ENCODE measurements at places on chromosomes 1 and 21.
A peak's percentile ranks its signal among the peaks of the same experiment; 100 is the strongest.

DNA sequence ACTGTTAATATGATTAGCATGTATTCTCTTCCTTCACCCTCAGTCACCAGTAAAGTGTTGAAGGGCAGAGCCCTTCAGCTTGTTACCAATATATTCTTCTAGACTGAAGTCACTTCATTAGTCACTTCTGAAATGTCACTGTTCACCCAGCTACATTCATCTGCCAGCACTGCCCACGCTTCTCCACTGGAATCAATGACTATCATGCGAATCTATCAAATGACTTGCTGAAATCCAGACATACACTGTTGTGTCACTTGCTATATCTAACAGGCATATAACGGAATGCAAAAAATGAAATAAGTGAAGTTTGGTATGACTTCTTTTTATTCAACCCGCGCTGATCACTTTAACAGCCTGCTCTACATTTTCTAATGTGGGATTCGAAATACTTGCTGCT, 16.1 kb downstream of the FH start:
- no peak for DNase-seq

DNA sequence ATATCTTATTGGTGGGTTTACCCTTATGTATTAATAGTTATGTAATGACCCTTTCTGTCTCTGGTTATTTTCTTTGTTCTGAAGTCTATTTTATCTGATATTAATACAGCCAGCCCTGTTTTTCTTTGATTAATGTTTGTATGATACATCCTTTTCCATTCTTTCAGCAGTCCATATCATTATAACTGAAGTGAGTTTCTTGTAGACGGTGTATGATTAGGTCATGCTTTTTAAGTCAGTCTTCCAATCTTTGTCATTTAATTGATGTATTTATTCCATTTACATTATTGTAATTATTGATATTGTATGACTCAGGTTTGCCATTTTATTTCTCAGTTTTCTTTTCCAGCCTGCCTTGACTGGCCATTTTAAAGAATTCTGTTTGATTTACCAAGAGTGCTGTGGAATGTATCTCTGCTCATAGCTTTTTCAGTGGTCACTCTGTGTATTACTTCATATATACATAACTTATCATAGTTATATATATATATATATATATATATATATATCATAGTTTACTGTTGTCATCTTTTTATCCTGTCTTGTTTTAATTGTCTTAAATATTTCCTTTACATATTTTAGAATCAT, 10.5 kb downstream of the RAB4A start:
- DNase-seq = no peak

- DNase-seq = no peak
Observed at GRCh38 chr1:53501065-53502005, 42.1 kb downstream of the DMRTB1 start.

DNA sequence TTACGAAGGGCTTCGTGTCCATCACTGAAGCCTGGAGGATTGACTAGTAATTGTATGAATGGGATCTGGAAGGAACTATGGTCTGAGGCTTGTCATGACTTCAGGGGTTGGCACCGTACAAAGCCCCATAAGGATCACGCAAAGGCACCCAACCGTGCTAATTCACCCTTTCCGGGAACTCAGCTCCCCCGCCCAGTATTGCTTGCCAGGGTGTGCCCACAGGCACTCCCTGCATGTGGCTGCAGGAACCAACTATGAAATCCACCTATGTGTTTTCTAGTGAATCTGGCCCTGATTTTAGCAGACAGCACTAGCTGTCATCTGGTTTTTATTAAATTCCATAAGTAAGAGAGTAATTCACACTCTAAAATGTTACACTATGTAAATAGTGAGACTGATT, 139.2 kb downstream of the TM2D1 start:
- no peak for DNase-seq

- no peak for DNase-seq
Observed at GRCh38 chr21:41932576-41933312, 21.1 kb downstream of the C2CD2 start.

DNA sequence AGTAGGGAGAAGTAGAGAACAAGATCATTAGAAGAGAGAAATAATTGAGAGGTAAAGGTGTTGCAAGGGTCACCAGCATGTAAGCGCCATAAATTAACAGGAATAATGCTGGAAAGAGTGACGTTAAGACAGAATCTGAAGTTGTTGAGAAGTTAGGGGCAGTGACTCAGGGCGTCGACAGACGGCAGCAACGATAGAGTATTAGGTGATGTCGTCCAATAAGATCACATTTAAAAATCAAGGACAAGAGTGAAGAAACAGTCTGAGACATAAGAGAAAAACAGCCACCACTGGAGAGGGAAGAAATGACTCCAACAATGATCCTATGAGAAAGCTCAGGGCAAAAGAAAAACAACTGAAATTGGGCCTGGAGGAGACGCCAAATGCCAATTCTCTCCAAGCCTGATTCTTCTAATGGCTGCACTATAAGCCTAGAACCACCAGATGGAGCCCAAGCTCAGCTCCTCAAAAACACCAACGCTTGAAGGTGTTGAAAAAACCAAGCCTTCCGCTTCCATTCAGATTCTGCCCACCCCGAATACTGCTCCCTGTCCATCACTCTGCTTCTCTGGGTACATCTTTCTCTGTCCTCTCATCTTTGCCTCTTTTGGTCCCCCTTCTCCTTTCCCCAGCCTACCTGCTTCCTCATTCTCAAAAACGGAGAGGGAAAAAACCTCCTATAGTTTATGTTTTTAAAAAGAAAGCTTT, 70.0 kb downstream of the LUZP1 start:
- peak; percentile 29 for DNase-seq

- DNase-seq = peak; percentile 53
Observed at GRCh38 chr1:2529784-2530512, at the start of gene HES5. Gene HES5, minus strand, starts transcription at chr1:2530263. Its CDS starts 99 bp downstream, at chr1:2530164.

DNA sequence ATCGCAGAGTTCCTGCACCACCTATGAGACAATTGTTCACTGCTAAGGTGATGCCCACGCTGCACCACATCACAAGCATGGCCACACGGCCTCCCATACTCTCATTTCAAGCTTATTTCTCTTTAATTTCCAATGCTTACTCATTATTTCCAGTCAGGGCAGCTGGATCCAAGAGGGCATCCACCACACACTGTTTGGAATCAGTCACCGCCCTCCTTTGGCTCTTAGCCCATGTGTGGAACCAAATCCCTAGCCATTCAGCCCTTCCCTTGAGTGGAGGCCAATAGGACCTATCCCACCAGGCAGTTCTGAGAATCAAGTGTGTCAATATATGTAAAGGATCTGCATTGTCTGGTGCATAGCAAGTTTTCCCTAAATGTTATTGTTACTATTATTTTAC, 26.3 kb upstream of the PALMD start:
- DNase-seq = no peak

DNA sequence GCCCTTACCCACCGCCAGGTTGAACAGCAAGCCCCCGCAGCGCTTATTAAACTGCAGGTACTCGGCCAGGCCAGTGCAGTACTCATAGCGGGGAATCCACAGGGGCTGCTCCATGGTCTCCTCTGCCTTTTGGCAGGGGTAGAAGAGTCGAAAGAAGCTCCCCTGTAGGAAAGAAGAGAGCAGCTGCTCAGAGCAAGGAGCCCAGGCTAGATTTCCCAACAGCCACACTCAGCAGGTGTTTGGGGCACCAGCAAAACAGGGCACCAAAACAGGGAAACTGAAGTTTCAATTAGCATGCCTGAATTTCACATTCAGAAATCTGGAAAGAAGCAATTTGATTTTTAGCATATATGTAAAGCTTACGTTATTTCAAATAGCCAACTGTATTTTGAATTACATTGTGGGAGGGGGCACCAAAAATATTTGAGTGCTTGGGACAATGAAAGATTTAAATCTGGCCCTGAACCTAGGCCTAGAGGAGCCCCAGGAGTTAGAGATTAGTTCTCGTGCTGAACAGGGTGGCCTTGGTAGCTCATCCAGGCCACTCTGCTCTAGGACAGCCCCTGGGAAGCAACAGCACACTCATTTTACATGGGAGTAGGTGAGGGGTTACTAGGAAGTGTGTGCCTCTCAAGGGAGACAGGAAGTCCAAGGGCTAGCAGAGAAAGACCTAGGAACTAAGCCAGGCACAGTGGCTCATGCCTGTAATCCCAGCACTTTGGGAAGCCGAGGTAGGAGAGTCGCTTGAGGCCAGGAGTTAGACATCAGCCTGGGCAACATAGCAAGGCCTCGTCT, 8.2 kb downstream of the PAFAH2 start:
- no peak for DNase-seq

GRCh38 chr1:186628910-186629309, 51.3 kb downstream of the PTGS2 start:
- no peak for DNase-seq

- DNase-seq = no peak
Observed at GRCh38 chr1:94998748-94999147, 71.8 kb upstream of the CNN3 start.

GRCh38 chr1:220007438-220007837, 38.9 kb downstream of the EPRS1 start:
- no peak for DNase-seq

- no peak for DNase-seq
Observed at GRCh38 chr1:210598135-210598652, 269.5 kb downstream of the HHAT start.

All from right kidney (tissue), 9 donors.